Pancreas (tissue), 10 donors: ENCODE measurements at places on chromosomes 2 and 18. TPM values are rescaled to one million over a fixed set of nuclear protein-coding genes. Genes with fewer than 3 reads are reported as not detected.

Gene GATA6
- total RNA-seq: 36.4 TPM

Gene KIF1A
- 67.9 TPM for total RNA-seq

Gene KRTCAP3
- total RNA-seq: 25.0 TPM

DNA sequence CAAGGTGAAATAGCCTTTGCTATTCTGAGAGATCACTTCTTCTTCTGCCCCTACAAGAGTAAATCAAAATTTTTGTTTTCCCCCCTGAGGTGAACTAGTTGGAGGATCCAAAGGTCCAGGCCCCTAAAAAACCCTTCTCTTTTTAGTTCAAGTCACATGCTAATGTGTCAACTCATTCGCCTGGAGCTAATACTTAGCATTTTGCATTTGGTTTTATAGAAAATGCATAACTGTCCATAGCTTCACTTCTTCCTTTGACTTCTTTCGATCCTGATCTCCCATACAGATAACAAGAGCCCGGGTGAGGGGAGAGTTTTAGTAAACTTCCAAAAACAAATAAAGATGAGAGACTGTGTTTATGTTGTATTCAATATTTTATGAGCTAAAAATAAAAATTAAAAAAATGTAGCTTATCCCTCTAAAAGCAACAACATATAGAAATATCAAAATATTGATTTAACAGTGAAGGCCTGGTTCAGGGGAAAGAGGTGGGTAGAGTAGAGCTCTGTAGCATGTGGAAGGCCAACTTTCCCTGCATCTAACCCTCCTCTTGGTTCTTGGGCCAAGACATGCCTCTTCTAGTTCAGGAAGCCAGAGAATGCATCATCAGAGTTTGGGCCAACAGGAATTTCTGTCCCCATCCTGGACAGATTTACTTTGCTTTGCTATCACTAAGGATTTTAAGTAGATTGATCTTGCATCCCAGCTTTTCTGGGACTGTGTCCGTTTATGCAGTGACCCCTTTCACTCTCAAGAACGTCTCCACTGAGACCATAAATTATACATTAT lies 333.8 kb downstream of the ALK start:
- no peaks in the 10 kb centered on the region for H3K36me3 ChIP-seq
- DNase-seq: no peak
- H3K4me1 ChIP-seq: no peaks in the 10 kb centered on the region
- H3K27ac ChIP-seq: no peak overlapping the region

GRCh38 chr2:71748227-71748626 lies 294.9 kb downstream of the DYSF start:
- no peak for DNase-seq
- H3K27ac ChIP-seq: no peak overlapping the region
- peaks cover 14% of the 10 kb centered on the region for H3K4me1 ChIP-seq
- no peak overlapping the region for H3K4me3 ChIP-seq
- no peaks in the 10 kb centered on the region for H3K27me3 ChIP-seq
- H3K36me3 ChIP-seq: no peaks in the 10 kb centered on the region
